ENCODE measurements at places on chromosomes 1 and 21.

GRCh38 chr1:41800311-41800829, 118.4 kb downstream of the HIVEP3 start:
- DNase-seq = no peak

DNA sequence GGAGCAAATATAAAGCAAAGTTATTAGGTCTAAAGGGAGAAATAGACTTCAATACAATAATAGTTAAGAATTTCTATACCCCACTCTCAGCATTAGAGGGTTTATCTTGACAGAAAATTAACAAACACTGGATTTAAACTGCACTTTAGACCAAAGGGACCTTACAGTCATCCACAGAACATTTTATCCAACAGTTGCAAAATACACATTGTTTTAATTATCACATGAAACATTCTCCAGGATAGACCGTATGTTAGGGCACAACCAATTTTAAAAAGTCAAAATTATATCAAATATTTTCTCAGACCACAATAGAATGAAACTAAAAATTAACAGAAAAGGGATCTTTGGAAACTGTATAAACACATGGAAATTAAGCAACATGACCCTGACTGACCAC, 384.5 kb upstream of the C1orf87 start:
- DNase-seq = no peak

- DNase-seq = peak; percentile 98
Observed at GRCh38 chr1:24319312-24319863, at the start of gene GRHL3. Gene GRHL3 (plus strand): TSS chr1:24319357. CDS start chr1:24319552, 195 bp downstream.

DNA sequence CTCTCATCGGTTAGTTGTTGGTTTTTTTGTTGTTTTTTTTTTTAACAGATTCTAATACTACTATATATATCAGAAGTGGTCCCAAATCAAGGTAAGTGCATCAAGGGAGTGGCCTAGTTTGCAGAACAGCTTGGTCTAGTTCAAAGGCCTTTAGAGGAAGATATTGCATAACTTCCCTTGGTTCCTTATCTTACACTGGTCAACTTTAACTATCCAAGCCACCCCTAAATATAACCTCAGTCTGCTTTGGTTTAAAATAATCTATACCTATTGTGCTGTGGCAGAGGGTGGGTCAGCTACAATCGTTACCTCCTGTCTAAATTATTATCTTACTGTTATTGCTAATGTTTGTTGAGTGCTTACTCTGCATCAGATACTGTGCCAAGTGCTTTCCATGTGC, 6.9 kb downstream of the S100A12 start:
- DNase-seq = no peak

DNA sequence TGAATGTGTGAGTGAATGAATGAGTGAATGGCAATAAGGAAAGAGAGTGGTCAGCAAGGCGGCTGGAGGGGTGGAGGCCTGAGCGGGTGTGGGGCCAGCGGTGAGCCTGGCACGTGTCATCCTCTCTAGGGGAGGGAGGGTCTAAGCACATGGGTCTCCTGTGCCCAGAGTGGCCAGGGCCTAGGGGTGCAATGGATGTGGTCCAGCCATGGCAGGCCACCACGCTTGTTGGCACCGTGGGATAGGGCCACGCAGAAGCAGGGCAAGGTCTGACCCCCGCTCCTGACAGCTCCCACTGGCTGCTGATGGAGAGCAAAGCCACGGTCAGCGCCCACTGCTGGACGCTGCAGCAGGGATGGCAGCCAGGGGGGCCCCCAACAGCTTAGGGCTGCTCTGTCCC, 19.5 kb upstream of the SPSB1 start:
- no peak for DNase-seq

DNA sequence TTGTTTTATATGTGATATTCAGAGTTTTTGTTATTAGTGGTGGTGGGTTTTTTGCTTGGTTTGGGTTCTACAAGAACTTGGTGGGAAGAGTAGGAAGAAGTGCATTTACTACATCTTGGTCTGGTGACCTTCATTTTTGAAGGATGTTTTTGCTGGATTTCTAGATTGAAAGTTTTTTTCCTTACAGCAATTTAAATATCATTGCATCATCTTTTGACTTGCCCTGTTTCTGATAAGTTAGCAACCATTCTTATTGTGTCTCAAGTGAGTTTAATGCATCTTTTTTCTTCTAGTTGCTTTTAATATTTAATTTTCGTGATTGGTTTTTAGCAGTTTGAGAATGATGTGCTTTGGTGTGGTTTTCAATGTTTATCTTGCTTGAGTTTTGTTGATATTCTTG, 447.7 kb downstream of the DISC1 start:
- DNase-seq = no peak

DNA sequence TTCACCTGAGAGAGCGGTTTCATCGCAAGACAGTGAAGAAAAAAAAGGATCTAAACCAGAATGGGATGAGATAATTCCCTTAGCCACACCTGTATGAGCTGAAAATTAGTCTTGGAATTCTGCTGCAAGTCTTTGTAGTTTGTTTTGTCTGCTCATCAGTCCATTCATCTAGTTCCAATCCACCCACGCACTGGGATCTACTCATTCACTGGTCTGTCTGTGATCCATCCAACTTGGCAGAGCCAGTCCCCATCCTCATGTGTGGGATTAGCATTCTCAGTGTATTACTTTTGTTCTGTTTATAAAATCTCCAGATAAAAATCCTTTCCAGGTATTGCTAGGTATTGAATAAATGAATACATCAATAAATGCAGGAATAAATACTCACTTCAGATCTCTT, 266.5 kb upstream of the USP24 start:
- peak; percentile 54 for DNase-seq

GRCh38 chr1:114669562-114670082, at the start of gene DENND2C:
Gene DENND2C (minus strand): TSS chr1:114670049. CDS start chr1:114625984, 44,065 bp downstream.
- no peak for DNase-seq

DNA sequence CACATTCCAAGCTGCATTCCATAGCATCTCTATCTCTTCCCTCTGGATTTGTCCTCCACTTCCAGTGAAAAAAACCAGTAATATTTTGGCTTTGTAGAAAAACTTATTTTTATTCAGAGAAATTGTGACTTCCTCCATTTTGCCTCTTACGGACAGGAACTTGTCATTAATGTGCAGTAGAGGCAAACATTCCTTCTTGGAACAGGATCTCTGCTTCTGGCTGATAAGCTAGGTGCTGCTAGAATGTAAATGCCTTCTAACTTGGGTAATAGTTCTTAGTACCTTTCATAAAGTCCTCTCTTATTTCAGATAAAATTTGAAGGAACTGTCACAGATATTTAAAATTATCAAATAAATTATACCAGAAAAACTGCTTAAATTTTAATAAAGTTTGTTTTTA, 707.8 kb downstream of the USP25 start:
- no peak for DNase-seq

GRCh38 chr1:238951809-238952208, 434.6 kb upstream of the CHRM3 start:
- DNase-seq = peak; percentile 71

GRCh38 chr1:4351453-4351852, 303.0 kb upstream of the AJAP1 start:
- no peak for DNase-seq

DNA sequence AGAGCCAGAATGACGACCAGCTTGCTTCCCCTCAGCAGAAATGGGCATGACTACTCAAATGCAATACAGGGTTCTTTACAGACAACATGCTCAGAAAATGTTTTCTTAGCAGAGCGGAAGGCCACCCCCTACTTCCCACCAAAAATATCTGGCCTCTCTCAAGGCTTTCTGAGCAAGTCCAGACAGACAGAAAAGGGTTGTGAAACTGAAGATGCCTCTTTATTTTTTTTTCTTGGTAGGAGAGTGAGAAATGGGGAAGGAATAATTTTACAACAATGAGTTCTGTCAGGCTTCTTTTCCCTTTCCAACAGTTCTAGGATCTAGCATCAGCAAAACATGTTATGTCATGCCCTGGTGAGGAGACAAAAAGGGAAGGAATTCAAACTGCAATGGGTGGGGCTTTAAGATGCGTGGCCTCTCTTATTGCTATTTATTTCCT, 172.0 kb upstream of the CAMK1G start:
- peak; percentile 98 for DNase-seq

DNA sequence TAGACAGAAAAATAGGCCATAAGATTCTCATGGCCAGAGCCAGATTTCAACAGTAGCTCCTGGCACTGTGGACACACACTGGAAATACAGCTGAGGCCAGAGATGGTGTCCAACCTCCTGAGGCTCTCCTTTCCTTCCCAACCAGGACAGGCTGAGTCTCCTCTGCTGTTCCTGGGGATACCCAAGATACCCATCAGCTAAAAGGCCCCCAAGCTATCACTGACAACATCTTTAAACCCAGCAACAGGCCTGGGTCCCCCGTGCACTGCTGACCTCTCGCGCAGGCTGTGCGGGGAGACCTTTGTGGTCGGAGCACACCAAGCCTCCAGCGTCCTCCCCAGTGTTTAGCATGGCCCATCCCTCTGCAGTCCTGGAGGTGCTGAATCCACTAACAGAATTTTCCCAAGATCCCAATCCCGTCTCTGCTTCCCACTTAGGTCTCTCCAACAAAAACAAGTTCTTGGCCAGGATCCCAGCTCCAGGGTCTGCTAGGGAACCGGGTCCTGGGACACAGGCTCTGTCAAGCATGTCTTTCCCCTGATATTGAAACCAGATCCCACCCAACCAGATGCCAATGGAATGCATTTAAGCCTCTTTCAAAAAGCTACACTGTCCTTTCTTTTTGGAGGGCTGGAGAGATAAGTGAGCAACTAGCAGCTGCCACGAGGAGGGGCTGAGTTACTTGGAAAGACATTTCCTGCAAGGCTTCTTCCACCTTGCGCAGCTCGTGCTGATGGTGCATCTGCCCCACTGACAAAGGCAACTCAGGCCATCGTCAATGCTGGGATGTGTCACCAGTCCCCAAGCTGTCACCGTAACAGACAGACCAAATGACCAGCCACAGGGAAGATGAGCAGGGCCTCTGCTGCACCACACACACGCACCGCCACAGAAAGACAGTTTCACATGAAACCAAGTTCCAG, 73.2 kb downstream of the BCAR3 start:
- no peak for DNase-seq

DNA sequence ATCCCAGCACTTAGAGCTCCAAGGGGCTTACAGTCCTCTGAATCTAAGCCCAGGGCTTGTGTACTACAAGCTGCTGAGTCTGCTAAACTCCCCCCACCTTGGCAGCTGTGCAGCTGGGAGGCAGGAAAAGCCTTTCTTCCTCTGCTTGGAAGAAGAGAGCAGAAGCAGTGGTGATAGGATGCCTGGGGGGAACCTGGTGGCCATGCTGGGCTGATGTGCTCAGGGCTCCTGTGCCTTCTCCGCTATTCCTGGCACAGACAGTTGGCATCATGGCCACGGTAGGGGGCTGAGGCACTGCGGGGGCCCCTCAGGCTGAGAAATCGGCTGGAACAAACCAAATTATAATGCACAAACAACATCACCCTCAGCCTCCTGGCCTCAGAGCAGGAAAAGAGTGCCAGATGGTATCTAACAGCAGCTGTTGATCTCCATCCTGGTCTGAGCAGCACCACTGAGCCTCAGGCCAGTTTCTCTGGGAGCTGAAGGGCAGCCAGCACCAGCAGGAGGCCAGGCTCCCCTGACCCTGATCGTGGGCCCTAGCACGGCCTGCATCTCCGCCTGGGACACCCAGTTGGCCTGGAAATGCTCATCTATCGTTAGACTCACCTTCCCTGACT, 35.8 kb downstream of the ECE1 start:
- DNase-seq = no peak

DNA sequence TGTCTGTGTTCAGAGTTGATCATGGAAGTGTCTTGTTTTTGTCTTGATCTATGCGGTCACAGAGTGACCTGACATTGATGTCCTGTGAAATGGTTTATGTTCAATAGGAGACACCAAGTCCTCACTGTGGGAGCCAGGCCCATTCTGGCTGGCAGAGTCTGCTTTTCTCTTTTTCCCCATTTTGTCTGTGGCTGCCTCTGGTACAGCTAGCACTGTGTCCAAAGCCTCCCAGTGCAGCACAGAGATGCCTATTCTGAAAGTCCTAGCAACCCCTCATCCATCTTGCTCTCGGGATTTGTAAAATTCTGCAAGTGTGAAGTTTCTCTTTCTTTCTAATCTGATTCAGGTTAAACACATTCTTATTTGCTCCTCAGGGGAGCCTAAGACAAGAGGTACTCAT, 14.3 kb downstream of the TNN start:
- no peak for DNase-seq

GRCh38 chr1:209038735-209039134, 544.8 kb upstream of the CAMK1G start:
- DNase-seq = peak; percentile 94

GRCh38 chr21:42843056-42843455, 36.3 kb downstream of the WDR4 start:
- no peak for DNase-seq

- peak; percentile 72 for DNase-seq
Observed at GRCh38 chr1:119631433-119632102, 16.5 kb downstream of the ZNF697 start.

DNA sequence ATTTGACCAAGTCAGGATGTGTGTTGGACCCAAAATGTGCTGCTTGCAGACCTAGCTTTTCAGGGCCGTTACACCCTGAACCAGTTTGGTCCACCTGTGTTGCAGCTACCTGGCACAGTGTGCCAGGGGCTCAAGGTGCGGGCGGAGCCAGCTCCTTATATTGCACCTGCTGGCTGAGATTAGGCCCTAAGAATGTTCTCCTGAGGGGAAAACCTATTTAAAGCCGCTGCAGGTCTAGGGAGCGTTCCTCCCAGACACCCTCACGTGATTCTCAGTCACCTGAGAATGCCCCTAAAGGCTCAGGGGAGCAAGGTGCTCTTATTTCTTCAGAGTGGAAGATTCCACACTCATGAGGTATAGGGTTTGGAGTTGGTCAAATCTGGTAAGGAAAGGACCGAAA, 12.0 kb downstream of the GSTM3 start:
- DNase-seq = no peak

Measured in epithelial cell of esophagus (primary cell).